ENCODE measurements at places on chromosomes 13 and 19. TPM values are rescaled to one million over a fixed set of nuclear protein-coding genes. Genes with fewer than 3 reads are reported as not detected.

DNA sequence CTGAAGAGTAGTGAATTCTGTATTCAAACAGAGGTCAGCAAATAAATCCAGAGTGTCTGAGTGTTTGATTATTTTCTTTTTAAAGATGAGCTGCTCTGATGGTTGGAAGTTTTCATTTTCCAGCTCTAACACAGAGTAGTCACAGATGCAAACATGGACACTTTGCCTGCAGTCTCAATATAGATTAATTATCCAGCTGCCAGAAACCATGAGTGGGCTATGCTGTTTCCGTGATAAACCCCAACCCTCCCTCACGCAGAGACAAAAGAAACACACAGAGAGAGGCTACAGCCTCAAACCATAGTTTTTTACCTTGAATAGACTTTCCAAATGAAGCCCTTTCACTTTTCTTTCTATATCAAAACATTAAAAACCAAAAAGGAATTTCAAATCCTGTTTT, 884.7 kb downstream of the DIAPH3 start:
- no peaks in the 10 kb centered on the region for H3K36me3 ChIP-seq
- H3K27me3 ChIP-seq = no peaks in the 10 kb centered on the region
- no peak overlapping the region for H3K27ac ChIP-seq
- no peak overlapping the region for H3K4me3 ChIP-seq
- DNase-seq = no peak

DNA sequence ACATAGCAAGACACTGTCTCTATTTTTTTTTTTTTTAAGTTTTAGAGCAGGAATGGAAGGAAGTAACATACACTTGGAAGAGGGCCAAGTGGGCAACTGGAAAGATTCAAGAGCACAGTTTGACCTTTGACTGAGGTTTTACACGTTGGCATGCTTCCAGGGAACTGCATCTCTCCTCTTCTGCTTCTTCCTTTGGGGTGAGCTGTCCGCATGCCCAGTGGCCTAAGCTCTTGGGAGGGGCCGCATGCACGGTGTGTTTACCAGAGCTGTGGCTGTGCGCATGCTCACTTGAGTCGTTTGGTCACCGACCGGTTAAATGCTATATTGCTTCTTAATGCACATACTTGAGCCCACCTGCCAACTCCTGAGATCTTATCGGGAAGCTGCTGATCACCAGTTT, 727.7 kb downstream of the UQCRFS1 start:
- H3K4me1 ChIP-seq = no peaks in the 10 kb centered on the region
- H3K27ac ChIP-seq = no peak overlapping the region
- H3K36me3 ChIP-seq = no peaks in the 10 kb centered on the region
- no peak overlapping the region for H3K4me3 ChIP-seq
- no peaks in the 10 kb centered on the region for H3K27me3 ChIP-seq
- DNase-seq = no peak

DNA sequence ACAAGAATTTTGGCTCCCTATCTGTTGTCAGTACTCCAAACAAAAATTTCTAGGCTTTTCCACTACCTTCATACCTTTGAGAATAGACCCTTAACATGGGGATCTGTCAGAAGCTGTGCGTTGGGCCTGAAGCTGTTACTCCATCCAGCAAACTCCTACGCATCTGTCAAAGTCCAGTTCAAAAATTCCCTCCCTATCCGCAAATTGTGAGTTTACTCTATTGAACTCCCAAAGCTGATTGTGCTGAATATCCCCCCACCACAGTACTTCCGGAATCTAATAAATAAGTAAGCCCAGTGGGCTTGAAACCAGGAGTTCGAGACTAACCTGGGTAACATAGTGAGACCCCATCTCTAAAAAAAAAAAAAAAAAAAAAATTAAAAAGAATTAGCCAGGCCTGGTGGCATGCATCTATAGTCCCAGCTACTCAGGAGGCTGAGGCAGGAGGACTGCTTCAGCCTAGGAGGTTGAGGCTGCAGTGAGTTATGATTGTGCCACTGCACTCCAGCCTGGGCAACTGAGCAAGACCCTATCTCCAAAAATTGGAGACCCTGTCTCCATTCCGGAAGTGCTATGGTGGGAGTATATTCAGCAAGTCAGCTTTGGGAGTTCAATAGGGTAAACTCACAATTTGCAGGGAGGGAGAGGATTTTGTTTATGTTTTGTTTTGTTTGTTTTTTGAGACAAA, 930 bp upstream of the FBN3 start:
- no peaks in the 10 kb centered on the region for H3K36me3 ChIP-seq
- no peak overlapping the region for H3K4me3 ChIP-seq
- no peak overlapping the region for H3K27ac ChIP-seq
- H3K4me1 ChIP-seq = peaks cover 12% of the 10 kb centered on the region
- H3K27me3 ChIP-seq = peaks cover 28% of the 10 kb centered on the region
- no peak for DNase-seq

Gene DUXA
- total RNA-seq = not detected

DNA sequence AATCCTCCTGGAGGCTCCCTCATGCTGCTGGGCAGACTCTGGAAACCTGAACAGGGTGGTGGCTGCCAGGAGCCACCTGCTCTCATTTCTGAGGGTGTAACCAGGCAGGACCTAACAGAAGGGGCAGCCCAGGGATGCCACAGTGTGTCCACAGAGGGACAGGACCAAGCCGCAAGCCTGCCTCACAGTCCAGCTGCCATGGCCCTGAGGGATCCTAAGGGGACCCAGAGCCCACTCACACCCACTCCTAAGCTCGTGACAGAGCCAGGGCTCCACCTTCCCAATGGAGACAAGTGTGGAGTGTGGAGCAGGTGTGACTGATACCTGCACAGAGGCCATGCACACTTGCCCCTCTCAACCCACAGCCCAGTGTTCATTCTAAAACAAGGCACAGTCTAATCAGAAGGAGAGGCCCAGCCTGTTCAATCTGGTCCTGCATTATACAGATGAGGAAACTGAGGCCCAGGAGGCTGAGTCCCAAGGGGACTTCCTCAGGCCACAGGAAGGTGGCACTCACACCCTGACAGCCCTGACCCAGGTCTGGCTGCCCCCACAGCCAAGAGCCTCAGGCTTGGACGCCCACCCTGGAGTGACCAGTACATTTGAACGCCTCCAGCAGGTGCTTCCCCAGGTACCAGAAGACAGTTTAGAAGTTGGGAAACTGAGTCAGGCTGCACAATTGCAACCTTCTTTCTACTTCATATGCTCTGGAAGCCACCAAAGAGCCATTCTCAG, 220.1 kb downstream of the TUBA3C start:
- no peaks in the 10 kb centered on the region for H3K27me3 ChIP-seq
- H3K4me1 ChIP-seq = no peaks in the 10 kb centered on the region
- no peaks in the 10 kb centered on the region for H3K36me3 ChIP-seq
- H3K4me3 ChIP-seq = no peak overlapping the region
- H3K27ac ChIP-seq = no peak overlapping the region

Gene HSD17B14
- 2.0 TPM for total RNA-seq

DNA sequence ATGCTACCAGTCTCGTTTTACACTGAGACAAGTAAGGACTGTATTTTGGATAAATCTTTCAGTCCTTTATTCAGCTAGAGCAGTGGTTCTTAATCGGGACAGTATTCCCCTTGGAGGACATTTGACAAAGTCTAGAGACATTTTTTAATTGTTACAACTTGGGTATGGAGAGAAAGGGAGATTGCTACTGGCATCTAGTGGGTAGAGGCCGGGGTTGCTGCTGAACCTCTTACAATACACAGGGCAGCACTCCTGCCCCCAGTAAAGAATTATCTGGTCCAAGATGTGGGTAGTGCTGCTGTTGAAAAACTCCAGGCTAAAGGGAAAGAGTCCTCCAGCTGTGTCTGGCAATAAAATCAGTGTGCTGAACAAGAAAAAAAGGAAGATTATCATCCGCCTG, 334.8 kb downstream of the SLC7A1 start:
- no peak overlapping the region for H3K4me3 ChIP-seq
- DNase-seq = peak; percentile 12
- H3K36me3 ChIP-seq = no peaks in the 10 kb centered on the region
- H3K4me1 ChIP-seq = no peaks in the 10 kb centered on the region
- no peak overlapping the region for H3K27ac ChIP-seq
- peaks cover 40% of the 10 kb centered on the region for H3K27me3 ChIP-seq

DNA sequence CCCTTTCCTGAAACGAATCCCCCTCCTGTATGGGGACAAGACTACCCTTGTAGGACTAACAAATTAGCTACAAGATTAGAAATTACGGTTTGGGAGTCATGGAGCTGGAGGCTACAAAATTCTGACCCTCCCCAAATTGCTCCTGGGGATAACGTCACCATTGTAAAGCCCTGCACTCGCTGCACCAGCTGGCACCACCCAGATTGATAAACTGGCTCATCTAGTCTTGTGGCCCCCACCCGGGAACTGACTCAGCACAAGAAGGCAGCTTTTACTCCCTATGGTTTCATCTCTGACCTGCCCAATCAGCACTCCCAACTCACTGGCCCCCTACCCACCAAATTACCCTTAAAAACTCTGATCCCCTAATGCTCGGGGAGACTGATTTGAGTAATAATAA, 150.6 kb upstream of the TSC22D1 start:
- H3K4me3 ChIP-seq = no peak overlapping the region
- H3K4me1 ChIP-seq = no peaks in the 10 kb centered on the region
- no peaks in the 10 kb centered on the region for H3K27me3 ChIP-seq
- DNase-seq = no peak
- H3K36me3 ChIP-seq = no peaks in the 10 kb centered on the region

GRCh38 chr13:44363631-44364344, 9.8 kb upstream of the SERP2 start:
- no peak overlapping the region for H3K27ac ChIP-seq
- DNase-seq = no peak
- H3K36me3 ChIP-seq = no peaks in the 10 kb centered on the region
- H3K27me3 ChIP-seq = no peaks in the 10 kb centered on the region

Gene VASP
- 102 TPM for total RNA-seq

GRCh38 chr13:75763512-75763911, 127.4 kb downstream of the LMO7 start:
- H3K4me3 ChIP-seq = no peak overlapping the region
- H3K27ac ChIP-seq = no peak overlapping the region
- DNase-seq = no peak
- no peaks in the 10 kb centered on the region for H3K36me3 ChIP-seq
- H3K4me1 ChIP-seq = peaks cover 28% of the 10 kb centered on the region

Gene CD70
- 2.0 TPM for total RNA-seq

- no peak overlapping the region for H3K4me3 ChIP-seq
- no peaks in the 10 kb centered on the region for H3K27me3 ChIP-seq
- no peak overlapping the region for H3K27ac ChIP-seq
- no peaks in the 10 kb centered on the region for H3K36me3 ChIP-seq
Observed at GRCh38 chr13:109281017-109281902, 505.1 kb downstream of the IRS2 start.

Gene DCT
- not detected for total RNA-seq

DNA sequence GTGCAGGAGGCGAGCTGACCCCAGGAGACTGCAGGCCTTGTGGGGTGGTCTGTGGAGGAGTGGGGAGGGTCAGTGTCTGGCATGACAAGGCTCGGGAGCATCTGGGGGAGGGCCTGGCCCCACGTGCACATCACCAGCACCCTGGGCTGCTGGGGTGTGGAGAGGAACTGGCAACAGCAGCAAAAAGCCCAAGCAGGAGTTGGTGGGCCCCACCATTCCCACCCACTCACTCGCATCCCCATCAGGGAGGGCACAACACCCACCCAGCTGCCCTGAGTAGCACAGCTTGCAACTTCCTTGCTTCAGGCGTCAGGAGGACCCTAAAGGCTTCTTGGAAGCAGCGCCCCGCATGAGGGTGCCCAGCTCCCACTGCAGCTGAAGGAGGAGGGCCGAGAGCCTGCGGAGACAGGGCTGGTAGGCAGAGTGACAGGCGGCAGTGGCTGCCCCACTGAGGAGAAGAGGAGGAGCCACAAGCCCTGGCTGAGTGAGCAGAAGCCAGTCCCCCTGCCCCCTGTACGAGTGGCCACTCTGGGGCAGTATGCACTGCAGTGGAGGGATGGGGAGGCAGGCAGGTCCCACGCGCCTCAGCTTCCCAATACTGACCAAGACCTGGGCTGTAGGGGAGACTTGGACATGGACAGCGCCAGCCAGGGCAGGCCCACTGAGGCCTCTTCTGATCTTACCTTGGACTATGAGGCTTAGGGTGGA, 26.5 kb downstream of the ELL start:
- no peaks in the 10 kb centered on the region for H3K36me3 ChIP-seq
- no peak for DNase-seq
- peaks cover 18% of the 10 kb centered on the region for H3K4me1 ChIP-seq
- peak overlapping the region; percentile 53 for H3K27ac ChIP-seq

- H3K4me1 ChIP-seq = no peaks in the 10 kb centered on the region
- no peak for DNase-seq
- no peak overlapping the region for H3K27ac ChIP-seq
- H3K36me3 ChIP-seq = peaks cover 29% of the 10 kb centered on the region
Observed at GRCh38 chr19:2812414-2813234, 7.0 kb upstream of the ZNF554 start.

Gene TLE6
- 1.1 TPM for total RNA-seq

Gene EBI3
- 1.5 TPM for total RNA-seq

- no peaks in the 10 kb centered on the region for H3K36me3 ChIP-seq
- no peak overlapping the region for H3K4me3 ChIP-seq
- H3K4me1 ChIP-seq = no peaks in the 10 kb centered on the region
- H3K27ac ChIP-seq = no peak overlapping the region
- no peak for DNase-seq
Observed at GRCh38 chr13:53638040-53638439, 609.4 kb downstream of the OLFM4 start.

DNA sequence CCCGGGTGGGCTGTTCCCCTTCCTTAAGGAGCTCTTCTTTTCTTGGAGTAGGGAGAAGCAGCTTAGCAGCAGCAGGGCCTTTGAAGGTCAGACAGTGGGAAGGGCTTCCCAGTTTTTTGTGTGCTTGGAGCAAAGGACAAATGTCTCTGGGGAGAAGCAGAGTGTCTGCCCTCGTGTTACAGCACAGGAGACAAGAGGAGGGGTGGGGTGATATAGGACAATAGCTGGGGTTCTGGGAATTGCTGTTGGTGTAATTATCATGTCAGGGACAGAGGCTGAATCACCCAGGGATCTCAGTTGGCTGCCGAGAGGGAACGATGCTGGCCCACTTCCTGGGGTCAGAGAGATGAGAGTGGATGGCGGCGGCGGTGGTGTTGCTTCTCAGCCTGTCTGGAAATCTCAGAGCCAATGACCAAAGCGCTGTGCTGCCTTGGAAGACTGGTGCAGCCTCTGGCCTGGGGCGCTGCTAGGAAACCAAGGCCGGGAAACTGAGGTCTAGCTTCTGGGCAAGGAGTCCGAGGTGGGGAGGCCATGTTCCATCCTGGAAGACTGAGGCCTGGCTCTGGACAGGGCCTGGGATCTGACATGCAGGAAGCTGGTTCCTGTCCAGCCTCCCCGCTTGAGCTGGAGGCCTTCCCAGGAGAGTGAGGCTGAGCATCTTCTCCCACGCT, 1.2 kb downstream of the INAFM1 start:
- H3K36me3 ChIP-seq = peaks cover 6% of the 10 kb centered on the region
- H3K27me3 ChIP-seq = no peaks in the 10 kb centered on the region
- no peak overlapping the region for H3K27ac ChIP-seq
- H3K4me1 ChIP-seq = peaks cover 17% of the 10 kb centered on the region

Gene HSH2D
- not detected for total RNA-seq

- H3K4me1 ChIP-seq = peaks cover 19% of the 10 kb centered on the region
- peak; percentile 92 for DNase-seq
- H3K27me3 ChIP-seq = peaks cover 6% of the 10 kb centered on the region
- no peaks in the 10 kb centered on the region for H3K36me3 ChIP-seq
- H3K27ac ChIP-seq = peak overlapping the region; percentile 97
Observed at GRCh38 chr19:681029-682019, 5.1 kb downstream of the FSTL3 start.

- peaks cover 18% of the 10 kb centered on the region for H3K36me3 ChIP-seq
- H3K4me1 ChIP-seq = no peaks in the 10 kb centered on the region
- no peaks in the 10 kb centered on the region for H3K27me3 ChIP-seq
- DNase-seq = no peak
- peak overlapping the region; percentile 95 for H3K27ac ChIP-seq
- peak overlapping the region; percentile 98 for H3K4me3 ChIP-seq
Observed at GRCh38 chr19:55579766-55580621, 654 bp downstream of the ZNF579 start.

Data from A673 (cell line).